Stimulated activated CD4-positive, alpha-beta T cell treated with anti-CD3 and anti-CD28 coated beads, Interleukin-15, amount 100 ng/mL, for 24 hours (primary cell): ENCODE measurements at places on chromosomes 5 and 9.
A peak's percentile ranks its signal among the peaks of the same experiment; 100 is the strongest.

DNA sequence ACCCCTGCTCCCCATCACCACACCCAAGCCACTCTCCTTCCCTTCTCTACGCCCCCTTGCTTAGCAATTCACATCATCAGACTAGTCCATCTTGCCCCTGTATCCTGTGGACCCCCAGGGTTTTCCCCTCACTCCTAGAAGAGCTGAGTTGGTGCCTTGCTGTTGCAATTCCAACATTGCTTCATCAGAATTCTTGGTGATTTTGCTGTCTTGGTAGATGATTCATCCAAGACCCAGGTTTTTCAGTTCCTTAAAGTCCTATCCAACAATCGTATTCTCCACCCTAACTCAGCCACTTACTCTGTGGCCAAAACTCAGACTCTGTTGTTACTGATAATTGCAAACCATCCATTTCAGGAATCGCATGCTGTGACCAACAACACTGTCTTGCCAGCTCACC is 21.4 kb upstream of the CCNJL start:
- no peak for DNase-seq

DNA sequence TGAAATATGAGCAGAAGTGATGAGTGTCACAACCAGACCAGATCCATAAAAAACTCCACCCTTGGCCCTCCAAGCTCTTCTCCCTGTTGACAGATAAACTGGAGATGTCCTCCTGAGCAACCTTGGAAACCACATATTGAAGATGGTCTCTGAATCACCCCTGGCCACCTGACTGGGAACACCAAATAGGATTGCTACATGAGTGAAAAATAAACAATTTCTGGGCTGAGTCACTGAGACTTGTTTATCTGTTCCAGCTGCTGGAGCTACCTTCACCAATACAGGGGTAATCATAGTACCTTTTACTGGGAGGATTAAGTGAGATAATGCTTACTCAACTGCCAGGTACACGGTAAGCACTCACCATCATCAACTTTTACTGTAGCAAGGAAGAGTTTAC is 53.3 kb downstream of the PCA3 start:
- DNase-seq, result no peak

DNA sequence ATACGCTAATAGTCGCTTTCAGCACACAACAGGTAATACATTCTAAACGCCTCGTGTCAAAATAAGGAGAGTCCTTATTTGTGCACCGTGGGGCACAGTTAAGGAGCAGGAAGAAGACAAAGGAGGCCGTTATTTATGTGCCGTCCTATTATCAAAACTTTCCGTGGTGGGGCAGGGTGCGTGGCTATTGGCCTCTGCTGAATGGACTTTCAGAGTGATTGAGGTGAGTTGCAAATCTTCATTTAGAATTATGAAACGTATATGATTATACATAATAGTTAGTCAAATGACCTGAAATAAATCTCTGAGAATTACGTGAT is 833 bp downstream of the C5orf24 start:
- peak; percentile 46 for DNase-seq

DNA sequence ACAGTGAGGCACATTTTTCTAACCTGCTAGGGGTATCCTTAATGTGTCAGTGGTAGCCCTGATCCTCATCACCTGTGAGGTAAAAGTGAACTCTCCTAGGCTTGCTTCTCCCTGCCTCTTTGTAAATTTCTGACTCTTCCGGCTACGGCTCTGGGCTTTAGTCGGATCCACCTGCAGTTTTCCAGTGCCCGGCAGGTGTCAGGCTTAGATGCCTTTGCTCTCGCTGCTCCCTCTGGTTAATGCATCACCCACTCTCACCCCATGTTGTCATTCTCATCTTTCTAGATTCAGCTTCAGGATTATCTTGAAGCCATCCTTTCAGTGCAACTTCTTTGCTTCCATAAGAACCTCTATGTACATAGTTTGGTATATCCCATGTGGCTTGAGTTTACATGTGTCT is 3.6 kb downstream of the CEP78 start:
- DNase-seq, result no peak

GRCh38 chr5:1494780-1495524 is 28.8 kb downstream of the LPCAT1 start:
- DNase-seq, result no peak

DNA sequence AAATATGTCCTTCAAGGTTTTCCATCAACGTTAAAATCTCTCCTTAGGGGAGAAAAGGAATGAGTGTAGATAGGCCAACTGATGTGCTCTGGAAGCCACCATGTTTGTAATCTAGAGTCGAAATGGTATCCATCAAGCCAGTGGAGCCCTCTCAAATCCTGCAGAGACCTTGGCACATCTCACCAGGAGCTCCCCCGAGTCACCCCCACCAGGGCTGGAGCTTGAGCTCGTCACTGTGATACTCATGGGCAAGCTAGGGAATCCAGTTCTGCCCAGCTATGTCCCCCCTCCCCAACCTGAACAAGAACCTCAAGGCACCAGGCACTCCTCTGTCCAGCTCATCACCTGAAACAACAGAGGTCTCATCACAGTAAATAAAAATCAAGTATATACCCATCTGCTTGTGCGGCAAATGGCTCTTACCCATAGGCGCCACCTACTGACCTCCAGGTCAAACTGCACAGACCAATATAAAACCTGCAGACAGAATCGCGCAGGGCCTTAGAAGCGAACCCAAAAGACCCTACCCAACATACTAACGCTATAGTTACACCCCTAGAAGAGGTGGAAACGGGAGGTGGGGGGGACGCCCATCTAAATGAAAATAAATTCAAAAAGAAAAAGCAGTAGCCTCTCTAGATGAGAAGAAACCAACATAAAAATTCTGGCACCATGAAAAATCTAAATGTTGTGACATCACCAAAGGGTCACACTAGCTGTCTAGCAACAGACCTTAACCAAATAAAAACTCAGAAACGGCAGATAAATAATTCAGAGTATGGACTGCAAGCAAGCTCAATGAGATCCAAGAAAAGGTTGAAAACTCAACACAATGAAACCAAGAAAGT is 75.0 kb downstream of the TTC39B start:
- DNase-seq, result peak; percentile 45

DNA sequence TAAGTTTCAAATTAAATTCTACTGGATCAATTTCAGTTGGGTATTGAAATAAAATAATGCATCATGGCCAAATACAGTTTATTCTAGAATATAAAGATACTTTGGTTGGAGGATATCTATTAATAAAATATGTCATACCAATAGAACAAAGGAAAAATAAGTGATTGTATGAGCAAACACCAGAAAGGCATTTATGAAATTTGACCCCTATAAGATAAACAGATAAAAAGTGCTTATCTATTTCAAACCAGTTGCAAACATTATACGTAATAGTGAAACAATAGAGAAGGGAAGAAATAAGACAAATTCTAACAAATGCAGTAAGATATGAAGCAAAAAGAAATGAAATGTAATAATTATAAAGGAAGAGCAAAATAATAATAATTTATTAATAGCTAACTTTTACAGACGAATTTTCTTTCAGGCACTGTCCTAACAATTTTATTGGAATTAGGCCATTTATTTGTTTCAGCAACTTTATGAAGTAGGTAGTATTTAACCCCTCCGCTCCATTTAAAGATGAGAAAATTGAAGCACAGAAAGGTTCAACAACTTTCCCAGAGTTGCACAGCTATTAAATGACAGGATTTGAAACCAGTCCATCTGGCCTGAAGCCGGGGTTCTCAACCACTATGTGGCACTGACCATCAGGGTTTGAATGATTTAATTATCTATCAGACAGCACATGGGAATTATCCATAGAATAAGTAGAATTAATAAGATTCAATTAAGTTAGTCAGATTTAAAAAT is 20.8 kb downstream of the ANKRD55 start:
- DNase-seq, result no peak

- DNase-seq, result no peak
Observed at GRCh38 chr5:122312591-122313406, 762 bp downstream of the SNCAIP start.

GRCh38 chr5:17330386-17330785 is 113.0 kb downstream of the BASP1 start:
- DNase-seq, result no peak

DNA sequence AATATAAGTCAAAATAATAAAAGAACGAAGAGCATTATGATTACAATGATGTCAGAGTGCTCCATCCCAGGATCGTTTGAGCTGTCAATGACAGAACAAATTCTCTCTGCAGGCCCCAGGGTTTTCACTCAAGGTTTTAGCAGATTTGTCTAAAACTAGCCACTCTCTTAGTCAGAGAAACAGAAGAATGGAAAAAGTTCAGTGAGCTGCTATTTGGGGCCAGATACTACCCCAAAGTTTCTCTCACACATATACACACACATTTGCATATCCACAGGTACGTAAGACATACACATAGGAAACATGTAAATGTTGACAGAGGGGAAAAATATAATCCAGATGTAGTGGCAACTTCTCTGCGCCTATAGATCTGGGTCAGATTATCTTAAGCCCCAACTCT is 76.3 kb upstream of the SEMA6A start:
- DNase-seq, result no peak

DNA sequence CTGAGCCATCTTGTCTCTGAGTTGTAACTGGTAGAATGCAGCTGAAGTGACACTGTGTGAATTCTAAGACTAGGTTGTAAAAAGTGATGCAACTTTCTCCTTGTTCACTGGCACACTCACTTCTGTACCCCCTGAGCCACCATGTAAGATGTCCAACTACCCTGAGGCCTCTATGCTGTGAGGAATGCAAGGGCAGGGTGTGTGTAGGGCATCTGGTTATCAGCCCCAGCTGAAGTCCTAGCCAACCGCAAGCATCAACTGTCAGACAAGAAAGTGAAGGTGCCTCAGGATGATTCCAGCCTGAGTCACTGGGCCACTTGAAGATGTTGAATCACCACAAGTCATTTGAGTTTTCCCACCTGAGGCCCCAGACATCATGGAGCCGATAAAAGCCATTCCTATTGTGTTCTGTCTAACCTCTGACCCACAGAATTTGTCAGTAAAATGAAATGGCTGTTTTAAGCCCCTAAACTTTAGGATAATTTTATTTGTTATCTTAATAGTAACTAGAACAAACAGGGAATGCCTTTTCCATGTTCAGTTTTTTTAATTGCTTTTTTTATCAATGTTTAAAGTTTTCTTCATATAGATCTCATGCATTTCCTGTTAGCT is 18.7 kb upstream of the RHOBTB3 start:
- peak; percentile 73 for DNase-seq

DNA sequence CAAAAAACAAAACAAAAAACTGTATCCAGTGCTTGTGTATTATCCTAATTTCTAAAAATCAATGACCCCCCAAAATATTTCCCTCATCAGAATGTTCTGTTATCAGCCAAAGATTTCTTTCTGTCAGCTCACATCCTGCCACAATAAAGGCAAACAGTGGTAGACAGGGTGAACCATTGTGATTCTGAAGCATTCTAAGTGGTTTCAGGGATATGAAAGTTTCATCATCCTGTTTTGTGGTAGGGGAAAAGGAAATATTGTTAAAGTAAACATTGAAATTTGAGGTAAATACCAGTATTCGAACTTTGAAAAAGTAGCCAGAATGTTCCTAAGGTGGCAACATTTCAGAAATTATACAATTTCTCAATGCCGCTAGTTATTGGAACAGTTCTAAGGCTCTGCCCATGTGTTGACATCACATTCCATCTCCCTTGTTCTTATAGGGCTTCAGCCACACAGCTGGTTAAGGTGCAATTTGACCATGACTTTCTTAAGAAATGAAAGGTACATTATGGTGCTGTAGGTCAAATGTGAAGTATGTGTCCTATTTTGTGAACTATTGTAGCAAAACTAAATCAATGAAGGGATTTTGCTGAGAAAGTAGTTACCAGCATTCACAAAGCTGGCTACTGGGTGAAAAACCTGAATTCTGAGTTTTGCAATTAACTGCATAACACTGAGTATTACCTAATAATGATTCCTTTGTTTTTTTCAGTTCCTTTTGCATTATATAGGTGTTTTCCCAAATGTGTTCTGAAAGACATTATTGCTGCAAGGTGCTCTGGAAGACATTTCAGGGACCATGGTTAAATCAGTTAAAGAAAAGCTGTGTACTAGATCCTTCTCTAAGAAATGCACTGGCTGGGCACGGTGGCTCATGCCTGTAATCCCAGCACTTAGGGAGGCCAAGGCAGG is 107.6 kb upstream of the RASGRF2 start:
- no peak for DNase-seq

DNA sequence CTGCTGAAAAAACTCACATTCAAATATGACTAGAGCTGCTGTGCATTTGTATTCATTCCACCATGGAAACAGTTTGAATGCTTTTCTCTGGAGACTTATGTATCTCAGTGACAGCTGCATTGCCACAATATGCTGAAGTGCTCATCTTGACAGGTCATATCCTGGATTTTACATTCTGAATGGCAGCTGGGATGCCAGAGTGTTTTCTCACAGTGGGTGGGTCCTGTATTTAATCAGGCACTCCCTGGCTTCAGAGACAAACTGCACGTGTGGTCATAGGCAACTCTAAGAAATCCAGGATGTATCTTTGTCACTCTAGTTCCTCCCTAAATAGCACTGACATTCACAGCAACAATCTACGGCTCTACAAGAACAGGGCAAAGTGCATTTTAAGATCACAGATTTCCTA is 75.6 kb downstream of the ST8SIA4 start:
- DNase-seq, result no peak

DNA sequence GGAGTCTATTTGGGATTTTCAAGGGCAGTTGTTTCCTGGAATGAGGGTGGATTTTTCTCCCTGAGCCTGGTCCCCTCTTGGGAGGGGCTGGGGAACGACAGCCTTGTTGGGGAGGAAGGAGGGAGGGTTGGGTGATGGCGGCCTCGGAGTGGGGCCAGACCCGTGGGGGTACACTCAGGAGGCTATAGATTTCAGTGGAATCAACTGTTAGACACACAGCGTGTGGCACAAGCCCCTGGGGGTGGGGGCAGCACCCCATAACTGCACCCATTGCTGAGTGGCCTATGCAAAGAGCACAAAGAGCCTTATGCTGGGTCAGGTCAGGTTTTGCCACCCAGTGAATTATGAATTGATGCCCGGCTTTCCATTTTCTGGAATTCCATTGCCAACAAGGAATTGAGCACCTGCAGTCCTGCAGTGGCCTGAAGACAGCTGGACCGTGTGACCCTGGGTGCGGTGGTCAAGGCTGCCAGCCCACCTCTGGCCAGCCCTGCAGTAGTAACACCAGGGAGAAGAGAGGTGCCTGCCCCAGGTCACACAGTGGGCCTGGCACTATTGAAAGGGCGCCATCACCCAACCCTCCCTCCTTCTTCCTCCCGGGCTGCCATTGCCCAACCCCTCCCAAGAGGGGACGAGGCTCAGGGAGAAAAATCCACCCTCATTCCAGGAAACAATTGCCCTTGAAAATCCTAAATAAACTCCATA is 8.4 kb downstream of the MYMK start:
- DNase-seq, result no peak

DNA sequence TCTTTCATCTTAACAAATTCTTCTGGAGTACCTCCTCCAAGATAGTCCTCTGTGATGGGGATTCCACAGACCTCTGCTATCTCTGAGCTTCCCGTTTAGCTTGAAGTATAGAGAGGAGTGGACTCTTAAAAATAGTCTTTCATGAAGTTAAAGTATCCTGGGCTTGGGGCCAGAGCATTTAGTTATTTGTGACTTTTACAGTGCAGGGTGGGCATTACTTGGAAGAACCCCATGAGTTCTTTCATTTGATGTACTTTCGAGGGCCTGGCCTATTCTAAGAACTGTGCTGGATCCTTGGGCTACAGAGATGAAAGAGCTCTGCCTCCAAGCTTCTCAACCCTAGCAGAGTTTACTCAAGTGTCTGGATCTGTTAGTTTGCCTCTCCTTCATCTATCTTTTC is 131.5 kb downstream of the ZSWIM6 start:
- DNase-seq, result no peak
